ENCODE measurements at places on chromosomes 2 and 18. TPM values are rescaled to one million over a fixed set of nuclear protein-coding genes. Genes with fewer than 3 reads are reported as not detected.

The NEURL3 gene
- not detected for total RNA-seq

The TDRD15 gene
- 0.27 TPM for total RNA-seq

The LIMS1 gene
- 38.4 TPM for total RNA-seq

The CNDP1 gene
- total RNA-seq = not detected

The TMEM198 gene
- total RNA-seq = 2.4 TPM

The C2orf72 gene
- 1.8 TPM for total RNA-seq

DNA sequence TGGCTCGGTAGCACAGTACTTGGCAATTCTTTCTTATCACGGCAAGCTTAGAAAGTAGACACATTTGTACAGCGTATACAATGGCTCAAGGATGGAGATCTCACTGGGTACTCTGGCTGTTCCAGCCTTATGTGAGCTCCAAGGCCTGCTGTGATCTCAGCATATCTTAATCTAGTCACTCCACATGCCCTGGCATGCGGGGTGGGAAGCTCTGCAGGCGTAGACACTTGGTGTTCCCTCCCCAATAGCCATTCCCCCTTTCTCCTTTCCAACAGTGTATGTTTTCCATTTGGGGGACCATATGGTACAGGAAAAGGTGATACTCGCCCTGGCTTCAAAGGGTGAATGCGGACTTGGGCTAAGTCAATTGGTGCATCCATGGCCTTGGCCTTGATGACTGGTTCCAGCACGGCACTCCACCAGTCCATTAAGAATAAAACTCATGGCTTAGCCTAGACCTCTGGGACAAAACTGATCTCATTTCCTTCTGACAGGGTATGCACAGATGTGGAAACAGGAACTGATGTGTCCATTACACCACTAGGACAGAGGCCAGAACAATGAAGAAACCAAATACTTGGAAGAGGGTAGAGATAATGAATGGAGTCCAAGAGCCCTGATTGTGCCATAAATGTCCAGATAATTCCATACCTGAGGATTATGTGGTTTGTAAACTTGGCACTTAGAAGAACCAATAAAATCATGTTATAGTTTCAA lies 28.4 kb downstream of the TGIF1 start:
- no peak for DNase-seq

DNA sequence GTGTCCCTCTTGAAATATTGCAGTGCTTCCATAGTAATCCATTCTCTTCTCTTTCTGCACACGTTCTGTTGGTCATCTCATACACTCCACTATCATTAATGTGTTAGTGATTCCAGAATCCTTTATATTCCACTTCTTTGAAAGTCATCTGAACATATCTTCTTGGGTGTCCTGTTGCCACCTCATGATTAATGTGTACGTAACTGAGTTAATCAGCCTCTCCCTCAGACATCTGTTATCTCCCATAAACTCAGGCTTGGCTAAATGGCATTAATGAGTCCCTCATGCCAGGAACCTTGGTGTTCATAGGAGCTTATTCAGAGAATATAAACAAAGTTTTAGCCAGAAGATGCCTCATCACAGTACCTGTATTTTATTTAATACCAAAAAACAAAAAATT lies 126.4 kb downstream of the NCOA1 start:
- no peak for DNase-seq

GRCh38 chr2:43419876-43420275 lies 176.0 kb downstream of the THADA start:
- DNase-seq = no peak

GRCh38 chr18:74768096-74768495 lies 170.4 kb downstream of the ZNF407 start:
- DNase-seq = no peak

DNA sequence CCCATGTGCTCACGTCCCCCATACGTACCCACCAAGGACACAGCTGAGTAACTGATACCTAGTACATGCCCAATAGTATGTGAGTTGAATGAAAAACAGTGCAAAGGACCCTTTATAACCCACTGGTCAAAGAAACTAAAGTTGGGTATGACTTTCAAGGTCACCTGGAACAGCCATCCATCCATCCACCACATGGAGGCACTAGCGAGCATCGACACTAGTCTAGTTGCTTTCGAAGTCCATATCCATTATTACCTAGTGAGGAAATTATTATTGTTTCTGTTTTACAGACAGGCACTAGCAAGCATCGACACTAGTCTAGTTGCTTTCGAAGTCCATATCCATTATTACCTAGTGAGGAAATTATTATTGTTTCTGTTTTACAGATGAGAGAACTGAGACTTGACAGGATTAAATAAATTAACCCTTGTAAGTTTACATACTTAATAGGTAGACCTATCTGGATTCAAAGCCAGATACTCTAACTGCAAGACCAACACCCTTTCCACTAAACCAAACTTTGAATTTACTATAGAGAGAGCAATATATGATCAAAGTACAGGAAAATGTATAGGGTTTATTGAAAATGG lies 233.7 kb downstream of the METTL4 start:
- DNase-seq = peak; percentile 85

- DNase-seq = no peak
These were observed 388.0 kb upstream of the SYT4 start for GRCh38 chr18:43665105-43665788.

DNA sequence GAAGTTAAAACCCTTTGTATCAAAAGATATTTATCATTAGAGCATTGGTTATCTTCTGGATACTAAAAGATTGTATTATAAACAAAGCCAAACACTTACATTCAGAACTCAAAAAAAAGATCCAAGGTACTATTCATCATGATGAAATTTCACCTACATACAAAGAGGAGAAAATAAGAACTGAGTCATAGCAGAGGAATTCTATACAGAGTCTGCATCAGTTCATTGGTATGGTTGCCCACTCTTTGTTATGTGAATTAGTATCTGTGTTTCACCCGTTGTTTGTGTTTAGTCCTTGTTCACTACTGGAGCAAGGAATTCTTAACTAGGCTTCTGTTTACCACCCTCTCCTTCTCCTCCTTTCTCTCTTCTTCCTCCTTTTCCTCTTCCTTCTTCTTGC lies 157.9 kb downstream of the LNPK start:
- no peak for DNase-seq

DNA sequence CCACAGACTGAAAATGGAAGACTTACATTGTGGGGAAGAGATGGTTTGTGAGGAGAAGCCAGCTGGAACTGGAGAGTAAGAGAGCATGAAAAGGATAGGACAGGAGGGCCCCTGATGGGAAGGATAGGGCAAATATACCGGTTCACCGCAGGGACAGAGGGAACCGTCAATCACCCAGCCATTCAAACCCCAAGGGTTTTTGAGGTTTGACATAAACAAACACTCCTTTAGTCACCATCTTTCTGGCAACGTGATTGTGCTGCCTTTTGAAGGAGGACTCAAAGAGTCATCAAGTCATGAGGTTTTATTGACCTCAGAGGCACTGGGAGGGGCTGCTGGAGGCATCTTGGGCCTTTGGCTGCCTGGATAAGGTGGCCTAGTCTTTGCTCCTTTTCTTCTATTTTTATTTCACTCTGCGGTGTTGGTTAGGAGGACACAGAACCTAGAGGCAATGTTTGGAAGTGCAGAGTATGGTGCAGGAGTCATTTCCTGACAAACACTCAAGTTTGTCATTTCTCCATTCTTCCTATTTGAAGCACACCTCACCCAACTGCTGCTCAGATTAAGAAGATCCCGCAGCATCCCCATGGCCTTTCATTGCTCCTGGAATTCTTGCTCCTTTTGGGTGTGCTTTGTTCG lies 487.3 kb upstream of the SPRED2 start:
- peak; percentile 47 for DNase-seq

DNA sequence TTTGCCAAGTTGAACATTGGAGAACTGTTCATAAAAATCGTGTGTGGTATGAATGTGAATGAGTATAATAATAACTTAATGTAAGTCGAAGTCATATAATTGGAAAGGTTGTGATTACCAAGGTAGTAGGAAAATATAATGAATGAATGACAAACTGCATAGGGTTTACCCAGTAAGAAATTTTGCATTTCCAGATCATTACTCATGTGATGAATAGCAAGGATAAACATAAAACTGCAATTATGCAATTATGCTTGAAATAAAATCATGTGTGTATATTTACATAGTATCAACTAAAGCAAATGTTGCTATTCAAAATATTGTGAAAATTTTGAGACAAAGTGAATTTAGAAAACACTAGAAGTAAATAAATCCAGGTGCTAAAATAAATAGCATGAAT lies 1108.7 kb upstream of the TMEFF2 start:
- no peak for DNase-seq

DNA sequence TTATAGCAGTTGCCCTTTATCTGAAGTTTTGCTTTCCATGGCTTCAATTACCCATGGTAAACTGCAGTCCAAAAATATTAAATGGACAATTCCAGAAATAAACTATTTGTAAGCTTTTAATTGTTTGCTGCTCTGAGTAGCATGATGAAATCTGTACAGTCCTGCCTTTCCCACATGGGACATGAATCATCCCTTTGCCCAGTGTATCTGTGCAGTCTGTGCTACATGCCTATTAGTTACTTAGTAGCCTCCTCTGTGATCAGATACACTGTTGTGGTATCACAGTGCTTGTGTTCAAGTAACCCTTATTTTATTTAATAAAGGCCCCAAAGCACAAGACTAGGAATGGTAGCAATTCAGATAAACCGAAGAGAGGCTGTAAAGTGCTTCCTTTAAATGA lies 810.6 kb upstream of the PIK3C3 start:
- DNase-seq = no peak

GRCh38 chr2:102143450-102143985 lies 972 bp downstream of the IL1R1 start:
- peak; percentile 63 for DNase-seq

DNA sequence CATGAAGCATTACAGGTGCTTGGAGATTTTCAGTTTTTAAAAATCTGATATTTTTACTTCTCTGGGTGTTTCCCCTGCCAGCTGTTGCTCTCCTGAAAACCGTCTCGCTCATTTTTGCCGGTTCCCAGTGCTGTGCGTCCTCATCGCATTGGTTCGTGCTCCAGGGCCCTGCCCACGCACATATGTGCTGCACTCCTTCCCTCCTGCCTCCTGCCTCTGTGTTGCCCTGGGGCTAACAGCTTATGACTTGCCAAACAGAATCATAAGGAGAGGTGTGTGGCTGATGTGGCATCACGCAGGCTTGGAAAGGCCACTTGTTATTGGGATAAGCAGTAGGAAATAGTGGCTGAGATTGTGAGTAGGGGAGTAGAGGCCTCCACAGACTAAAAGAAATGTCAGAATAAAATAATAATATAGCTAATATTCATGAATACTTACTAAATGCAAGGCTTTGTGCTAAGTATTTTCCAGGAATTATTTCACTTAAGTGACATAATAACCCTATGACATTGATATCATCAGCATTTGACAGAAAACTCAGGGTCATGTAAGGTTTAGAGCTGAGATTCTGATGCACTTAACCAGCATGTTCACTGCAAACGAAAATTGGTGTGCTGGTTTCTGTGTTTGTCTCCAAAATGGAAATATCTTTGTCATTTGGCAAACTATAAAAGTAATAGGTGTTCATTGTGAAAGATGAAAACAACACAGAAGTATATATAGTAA lies 53.5 kb downstream of the SLC4A1AP start:
- DNase-seq = no peak

DNA sequence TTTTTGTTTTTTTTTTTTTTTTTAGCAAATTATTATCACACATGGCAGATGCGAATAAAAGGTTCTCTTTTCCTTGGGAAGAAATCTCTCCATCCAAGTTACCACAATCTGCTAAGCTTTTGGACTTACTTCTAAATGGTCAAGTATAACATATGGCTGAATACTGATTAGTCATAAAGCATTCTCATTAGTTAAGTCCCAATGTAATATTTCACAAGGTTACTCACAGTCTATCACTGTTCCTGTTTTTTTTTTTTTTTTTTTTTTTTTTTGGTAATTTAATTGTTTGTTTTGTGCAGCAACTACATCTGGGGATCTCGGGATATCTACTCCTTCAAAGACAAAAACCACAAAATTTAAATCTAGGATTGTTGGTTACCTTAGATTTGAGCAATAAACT lies 771.7 kb downstream of the CPS1 start:
- no peak for DNase-seq

DNA sequence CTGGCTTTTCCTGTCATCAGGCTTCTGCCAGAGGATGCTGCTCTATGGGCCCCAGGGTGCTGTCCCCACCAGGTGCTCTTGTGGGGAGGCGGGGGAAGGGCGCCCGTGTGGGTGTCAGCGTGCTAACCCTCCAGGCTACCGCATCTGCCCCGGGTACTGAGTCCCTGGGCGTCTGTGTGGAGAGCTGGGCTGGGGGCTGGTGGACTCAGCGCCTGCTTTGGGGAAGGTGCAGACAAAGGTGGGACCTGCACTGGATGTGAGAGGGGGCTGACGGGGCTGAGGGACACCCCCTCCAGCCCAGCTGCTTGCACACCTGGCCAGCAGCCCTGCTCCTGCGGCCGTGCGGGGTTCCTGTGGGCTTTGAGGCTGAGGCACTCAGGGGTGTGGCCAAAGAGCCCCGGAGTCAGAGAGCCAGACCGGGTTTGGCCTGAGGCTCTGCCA lies 120.7 kb upstream of the PXDN start:
- peak; percentile 66 for DNase-seq

GRCh38 chr2:108212671-108213070 lies 27.1 kb upstream of the SULT1C3 start:
- no peak for DNase-seq

DNA sequence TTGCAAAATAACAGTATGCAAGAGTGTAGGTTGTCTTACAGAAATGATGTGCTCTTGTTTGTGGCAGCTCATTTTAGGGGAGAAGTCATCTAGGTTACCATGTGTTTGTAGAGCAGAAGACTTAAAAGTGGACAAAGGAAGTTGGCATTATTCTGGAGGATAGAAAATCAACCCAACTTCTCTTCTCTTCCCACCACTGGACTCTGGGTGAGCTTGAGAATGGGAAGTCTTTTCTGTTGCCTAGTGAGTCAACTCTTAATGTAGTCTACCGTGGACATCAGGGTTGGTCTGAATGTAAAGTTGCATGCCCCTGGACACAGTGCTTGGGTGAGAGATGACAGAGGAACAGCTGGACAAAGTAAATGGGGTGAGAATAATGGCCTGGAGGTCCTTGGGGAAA lies 98.3 kb downstream of the FMNL2 start:
- no peak for DNase-seq

DNA sequence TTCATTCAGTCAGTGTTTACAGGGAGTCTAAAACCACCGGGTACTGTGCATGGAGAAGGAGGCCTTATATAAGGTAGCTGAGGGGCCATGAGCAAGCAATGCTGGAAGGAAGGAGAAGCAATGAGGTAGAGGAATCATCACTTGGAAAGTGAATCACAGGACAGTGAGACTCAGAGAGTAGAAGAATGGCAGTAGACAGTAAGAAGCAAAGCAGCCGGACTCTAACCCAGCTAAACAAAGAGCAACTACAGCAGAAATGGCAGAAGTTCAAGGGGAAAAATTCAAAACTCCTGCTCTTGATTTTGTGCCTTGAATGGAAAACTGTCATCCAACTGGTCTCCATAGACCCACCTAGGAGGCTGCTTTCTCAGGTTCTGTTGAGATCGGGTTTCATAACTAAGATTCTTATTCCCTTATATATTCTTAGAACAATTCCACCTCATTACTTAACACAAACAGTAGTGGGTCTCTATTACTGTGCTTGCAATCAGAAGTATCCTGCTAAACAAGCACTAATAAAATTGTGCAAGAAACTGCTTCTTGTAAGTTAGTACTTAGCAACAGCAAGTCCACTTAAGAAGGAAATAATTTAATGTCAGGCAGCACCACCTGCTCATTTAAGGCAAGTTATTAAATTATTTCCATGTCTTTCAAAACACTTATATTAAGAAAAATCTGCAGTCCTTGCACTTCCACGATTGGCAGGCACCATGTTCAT lies 68.0 kb downstream of the RBMS1 start:
- DNase-seq = no peak
